Right renal cortex interstitium (tissue), 3 donors: ENCODE measurements at places on chromosomes 7 and 10. TPM values are rescaled to one million over a fixed set of nuclear protein-coding genes. Genes with fewer than 3 reads are reported as not detected.

Gene HKDC1
- 16.7 TPM for polyA plus RNA-seq

Gene SEMA3E
- 2.8 TPM for polyA plus RNA-seq

Gene OPN1SW
- polyA plus RNA-seq, result 1.2 TPM

Gene CPA4
- 0.16 TPM for polyA plus RNA-seq

Gene NEURL1
- 1.6 TPM for polyA plus RNA-seq

Gene LHFPL3
- polyA plus RNA-seq, result 6.6 TPM

DNA sequence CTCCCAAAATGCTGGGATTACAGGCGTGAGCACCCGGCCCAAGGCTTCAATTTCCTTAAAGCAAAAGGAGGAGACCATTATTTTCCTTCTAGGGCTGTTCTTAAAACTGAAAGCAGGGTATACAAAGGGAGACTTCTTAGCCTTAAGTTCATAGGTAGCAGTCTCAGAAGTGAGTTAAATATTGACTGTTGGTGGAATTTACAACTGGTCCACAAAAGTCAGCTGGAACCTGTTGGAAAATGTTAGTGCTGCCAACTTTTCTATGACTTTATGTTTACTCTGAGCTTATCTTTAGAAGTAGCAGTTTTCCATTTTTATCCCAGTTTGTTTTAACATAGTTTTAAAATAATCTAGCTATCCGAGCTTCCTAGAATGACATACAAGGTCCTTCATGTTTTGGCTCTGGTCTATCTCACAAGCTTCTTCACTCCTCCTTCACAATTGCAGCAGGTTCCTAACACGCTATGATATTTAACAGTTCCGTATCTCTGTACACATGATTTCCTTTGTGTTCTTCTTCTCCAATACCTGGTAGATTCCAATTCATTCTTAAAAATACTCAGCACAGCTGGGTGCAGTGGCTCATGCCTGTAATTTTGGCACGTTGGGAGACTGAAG, 3.3 kb downstream of the SLC26A3 start:
- DNase-seq, result peak; percentile 1

DNA sequence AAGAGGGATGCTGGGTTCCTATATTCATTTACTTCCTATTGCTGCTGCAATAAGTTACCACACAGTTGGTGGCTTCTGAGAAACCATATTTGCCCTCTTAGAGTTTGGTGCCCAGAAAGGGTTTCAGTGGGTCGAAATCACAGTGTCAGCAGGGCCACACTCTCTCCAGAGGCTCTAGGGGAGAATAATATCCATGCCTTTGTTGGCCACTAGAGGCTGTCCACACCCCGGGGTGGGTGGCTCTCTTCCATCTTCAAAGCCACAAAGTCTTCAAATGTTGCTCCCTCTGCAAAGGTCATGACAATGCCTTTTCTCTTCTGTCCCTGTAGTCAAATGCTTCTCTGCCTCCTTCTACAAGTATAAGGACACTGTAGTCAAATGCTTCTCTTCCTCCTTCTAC, 989.4 kb downstream of the CCSER2 start:
- no peak for DNase-seq

- DNase-seq, result no peak
Observed at GRCh38 chr10:71475243-71475871, 78.6 kb downstream of the CDH23 start.

- no peak for DNase-seq
Observed at GRCh38 chr7:15752377-15752776, 65.9 kb upstream of the MEOX2 start.

DNA sequence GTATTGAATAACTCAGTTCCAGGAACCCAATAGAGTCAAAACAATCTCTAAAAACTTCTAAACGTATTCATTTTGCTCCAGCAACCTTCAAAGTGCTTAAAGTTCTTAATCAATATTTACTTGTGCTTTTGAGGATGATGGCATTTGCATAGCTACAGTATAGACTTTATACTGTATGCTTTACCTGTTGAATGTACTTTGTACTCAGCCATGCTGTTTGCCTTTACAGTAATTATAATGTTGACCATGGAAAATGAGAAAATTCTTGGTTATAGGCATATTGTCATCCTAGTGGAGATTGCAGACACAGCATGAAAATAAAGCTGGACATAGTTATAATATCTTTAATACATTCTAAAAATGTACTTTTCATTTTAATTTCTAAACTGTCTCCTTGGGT, 762.7 kb upstream of the PHF14 start:
- DNase-seq, result no peak

DNA sequence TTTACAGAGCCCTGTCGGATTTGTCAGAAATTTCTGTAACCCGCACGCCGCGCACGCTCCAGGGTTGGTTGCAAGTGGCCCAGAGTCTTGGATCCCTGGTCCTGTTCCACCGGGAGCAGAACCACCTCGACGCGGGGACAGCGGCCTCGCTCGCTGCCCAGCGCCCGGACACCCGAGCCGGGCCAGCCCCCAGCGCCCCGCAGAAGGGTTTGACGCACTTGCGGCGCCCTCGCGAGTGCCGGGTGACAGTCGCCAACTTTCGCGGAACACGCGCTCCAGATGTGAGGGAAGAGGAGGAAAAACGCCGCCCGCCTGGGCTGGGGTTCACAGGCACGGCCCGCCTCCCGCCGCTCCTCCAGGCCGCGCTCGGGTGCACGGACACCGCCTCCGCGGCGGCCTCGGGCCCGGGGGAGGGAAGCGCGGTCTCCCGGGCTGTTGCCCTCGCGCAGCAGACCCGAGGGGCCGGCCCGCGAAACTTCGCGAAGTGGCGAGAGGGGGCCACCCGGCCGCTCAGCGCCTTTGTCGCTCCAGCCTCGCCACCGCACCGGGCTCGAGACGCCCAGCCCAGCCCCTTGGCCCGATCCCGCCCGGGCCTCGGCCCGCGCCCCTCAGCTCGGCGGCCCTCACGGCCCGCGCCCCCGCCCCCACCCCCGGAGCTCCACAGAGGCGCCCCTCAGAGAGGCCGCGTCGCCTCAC, 514 bp downstream of the RNF216 start:
- DNase-seq, result peak; percentile 36

DNA sequence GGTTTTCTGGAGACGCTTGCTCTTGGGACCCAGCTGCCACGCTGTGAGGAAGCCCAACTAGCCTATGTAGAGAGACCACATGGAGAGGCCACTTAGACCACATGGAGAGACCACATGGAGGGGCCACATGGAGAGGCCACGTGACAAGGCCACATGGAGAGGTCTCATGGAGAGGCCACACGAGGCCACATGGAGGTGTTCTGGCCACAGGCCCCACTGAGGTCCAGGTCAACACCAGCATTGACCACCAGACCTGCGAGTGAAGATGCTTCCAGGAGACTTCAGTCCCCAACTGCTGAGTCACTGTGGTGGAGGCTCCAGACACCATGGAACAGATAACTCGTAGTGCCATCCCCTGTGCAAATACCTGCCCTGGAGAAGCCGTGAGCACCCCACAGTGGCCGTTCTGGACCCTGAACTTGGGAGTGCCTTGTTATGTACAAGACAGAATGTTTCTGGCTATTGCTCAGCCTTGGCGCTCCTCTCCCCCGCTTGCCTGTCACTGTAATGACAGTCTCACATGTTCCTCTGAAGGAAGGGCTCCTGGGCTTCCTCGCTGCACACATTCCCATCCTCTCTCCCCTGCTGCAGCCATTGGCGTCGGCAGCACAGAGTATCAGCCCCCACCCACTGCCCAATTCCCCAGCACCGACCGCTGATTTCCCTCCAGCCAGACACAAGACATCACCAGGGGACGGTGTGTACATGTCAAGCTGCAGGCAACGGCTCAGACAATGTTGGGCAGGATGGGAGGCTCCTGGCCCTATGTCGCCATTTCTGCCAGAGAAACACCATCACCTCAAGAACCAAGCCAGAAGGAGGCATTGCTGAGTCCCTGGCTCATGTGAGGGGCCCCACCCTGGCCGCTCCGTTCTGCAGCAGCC, 49.0 kb upstream of the TNRC18 start:
- DNase-seq, result no peak

DNA sequence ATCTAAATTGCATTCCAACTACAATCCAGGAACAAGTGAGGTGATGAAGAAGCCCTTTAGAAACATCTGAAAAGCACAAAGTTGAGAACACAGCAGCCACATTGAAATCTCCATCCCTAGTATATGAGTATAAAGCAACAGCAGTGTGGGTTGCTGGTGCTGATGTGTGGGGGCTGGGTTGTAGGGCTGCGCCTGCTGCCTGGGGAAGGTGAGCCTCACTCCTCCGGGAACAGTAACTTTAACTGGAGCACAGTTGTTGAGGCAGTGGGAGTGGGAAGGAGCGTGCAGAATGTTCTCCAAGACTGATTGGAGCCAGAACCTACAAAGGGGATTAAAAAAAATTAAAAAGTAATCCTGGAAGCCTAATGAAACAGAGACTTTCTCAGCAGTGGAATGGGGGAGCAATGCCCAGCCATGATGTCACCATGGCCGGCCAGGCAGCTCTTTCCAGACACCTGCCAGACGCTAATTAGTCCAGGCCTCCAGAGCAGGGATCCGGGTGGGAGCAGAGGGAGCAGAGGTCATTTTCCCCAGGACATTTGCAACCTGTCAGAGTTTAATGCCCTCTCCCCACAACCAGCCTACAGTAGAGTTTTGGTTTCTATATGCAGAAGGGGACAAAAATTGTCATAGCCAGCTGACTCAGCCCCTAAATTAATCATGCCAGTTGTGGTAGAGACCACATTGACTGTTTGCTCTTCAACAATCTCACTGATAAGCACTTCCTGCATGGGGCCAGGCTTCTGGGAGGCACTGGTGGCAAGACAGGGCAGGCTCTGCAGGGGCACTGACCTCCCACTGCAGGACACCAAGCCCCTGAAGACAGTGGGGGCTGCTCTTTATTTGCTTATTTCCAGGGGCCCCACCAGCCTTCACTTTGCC, 133.0 kb upstream of the ZNF32 start:
- DNase-seq, result no peak

DNA sequence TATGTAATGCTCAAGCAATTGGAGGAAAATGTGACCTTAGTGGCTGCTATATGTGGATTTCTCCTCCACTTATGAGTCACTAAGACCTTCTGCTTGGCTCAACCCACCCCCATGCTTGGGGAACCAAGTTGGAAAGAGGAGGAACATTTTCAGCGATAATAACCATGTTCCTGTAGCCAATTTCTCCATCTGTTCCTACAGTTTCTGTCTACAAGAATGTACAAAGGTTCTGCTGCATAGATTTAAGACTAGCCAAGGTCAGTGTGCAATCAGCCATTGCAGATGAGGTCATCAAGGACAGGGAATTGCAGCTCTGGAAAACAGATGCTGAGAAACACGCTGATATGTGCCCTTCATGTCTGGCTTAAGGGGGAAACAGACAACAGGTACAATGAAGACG, 5.6 kb upstream of the NRCAM start:
- no peak for DNase-seq

DNA sequence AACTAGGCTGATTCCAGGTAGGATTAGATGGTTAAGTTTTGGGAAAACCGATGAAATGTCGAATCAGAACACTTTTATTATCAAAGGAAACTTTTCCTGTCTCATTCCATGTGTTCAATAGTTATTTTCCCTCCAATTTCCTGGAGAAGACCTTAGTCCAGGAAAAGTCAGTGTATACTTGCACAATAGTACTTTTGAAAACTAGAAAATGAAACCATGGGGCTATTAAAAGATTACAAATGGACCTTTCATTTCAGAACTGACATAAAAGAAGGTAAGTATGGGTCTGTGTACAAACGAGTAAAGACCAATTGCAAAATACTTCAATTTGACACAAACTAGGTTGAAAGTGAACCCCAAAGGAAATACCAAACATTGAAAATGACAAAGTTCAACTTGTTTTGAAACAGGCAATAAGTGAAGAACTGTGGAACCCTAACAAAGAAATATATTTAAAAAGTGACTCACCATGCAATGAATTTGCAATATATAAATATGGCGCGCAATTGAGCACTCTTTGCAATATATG, 2.1 kb downstream of the AVPI1 start:
- no peak for DNase-seq

DNA sequence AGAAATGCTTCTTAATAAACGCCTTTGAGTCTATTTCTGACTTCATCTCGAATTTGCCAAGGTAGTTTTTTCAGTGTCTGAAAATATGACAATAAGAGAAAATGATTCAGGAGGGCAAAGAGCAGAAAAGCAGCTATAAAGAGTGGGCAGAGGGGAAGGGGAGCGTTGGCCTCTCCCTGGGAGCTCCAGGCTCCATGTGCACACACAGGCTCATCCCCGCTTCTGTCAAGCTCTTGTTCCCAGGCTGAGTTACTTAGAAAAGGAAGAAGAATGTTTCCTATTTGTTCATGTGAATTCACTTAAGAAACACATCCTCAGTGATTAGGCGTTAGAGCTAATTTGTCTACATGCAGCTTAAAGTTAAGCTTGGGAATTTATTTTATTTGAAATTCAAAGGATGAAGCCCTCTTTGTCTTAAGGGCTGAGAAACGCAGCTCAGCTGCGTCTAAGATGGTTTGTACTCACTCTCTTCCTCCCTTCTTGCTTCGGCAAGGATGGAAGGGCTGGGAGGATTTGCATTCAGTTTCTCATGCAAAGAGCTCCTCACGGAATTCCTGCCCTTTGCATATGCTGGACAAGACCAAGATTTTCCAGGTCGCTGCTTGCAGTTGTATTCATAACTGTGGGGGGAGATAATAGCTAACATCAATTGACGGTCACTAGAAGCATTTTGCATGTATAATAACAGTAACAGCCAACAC, 29.0 kb upstream of the ATXN7L1 start:
- no peak for DNase-seq

DNA sequence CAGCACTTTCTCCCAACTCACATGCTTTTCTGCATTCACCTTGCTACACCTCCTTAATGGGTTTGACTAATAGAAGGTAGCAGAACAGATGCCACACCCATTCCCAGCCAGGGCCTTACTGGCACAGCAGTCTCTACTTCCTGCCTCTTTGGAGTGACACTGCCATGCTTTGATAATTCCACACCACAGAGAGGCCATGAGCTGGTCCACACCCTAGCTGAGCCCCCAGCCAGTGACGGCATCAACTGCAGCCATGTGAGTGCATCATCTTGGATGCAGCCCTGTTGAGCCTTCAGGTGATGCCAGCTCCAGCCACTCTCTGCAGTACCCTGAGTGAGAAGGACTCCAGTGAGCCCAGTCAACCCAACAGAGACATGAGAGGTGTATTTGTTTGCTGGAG, 27.5 kb upstream of the EZH2 start:
- no peak for DNase-seq

- no peak for DNase-seq
Observed at GRCh38 chr7:72441791-72442190, 29.7 kb upstream of the CALN1 start.

DNA sequence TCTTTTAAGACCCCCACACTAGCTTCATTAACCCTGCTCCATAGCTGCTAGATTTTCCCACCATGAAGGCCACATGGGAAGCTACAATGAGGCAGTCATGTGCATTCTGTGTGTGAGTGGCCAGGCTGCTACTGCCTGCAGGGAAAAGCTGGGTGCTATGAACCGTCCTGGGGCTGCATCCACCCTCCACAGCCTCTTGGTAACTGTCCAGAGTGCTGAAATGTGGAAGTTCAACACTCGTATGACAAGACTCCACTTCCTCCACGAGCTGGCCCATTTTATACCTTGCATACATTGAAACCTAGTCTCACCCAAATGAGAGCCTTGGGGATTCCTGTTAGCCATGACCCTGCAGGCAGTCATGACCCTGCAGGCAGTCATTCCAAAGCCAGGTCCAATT, 59.4 kb downstream of the CUZD1 start:
- peak; percentile 63 for DNase-seq
